T-helper 17 cell (primary cell): ENCODE measurements at places on chromosomes 12 and 14. TPM values are rescaled to one million over a fixed set of nuclear protein-coding genes. Genes with fewer than 3 reads are reported as not detected.

- H3K4me3 ChIP-seq: no peak overlapping the region
- no peaks in the 10 kb centered on the region for H3K4me1 ChIP-seq
- DNase-seq: no peak
- H3K36me3 ChIP-seq: no peaks in the 10 kb centered on the region
- H3K27ac ChIP-seq: no peak overlapping the region
- no peaks in the 10 kb centered on the region for H3K27me3 ChIP-seq
Measured at GRCh38 chr12:27618836-27619235, 77.4 kb upstream of the REP15 start.

DNA sequence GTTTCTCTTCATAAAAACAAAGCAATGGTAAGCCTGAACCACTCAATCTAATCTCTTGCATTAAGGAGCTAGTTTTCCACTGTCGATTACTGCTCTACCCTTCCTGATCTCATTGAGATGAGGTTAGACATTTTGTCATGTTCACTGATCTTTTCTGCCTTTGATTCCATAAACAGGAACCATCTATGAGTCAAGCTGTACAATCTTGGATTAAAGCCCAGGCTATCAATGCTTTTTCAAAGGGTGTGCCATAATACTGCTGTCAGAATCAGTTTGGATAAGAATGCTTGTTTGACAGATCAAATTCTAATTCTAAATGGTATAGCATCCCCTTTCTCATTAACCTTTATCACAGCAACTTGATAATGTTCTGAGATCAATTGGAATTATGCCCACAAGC lies 16.1 kb downstream of the GRIP1 start:
- no peak for DNase-seq
- no peaks in the 10 kb centered on the region for H3K36me3 ChIP-seq
- peaks cover 24% of the 10 kb centered on the region for H3K27me3 ChIP-seq
- H3K4me1 ChIP-seq: no peaks in the 10 kb centered on the region
- H3K27ac ChIP-seq: no peak overlapping the region
- H3K4me3 ChIP-seq: no peak overlapping the region

- no peaks in the 10 kb centered on the region for H3K4me1 ChIP-seq
- H3K36me3 ChIP-seq: no peaks in the 10 kb centered on the region
- H3K27me3 ChIP-seq: no peaks in the 10 kb centered on the region
- no peak overlapping the region for H3K4me3 ChIP-seq
- no peak overlapping the region for H3K27ac ChIP-seq
- no peak for DNase-seq
Measured at GRCh38 chr14:62667421-62667914, 377.8 kb downstream of the KCNH5 start.

DNA sequence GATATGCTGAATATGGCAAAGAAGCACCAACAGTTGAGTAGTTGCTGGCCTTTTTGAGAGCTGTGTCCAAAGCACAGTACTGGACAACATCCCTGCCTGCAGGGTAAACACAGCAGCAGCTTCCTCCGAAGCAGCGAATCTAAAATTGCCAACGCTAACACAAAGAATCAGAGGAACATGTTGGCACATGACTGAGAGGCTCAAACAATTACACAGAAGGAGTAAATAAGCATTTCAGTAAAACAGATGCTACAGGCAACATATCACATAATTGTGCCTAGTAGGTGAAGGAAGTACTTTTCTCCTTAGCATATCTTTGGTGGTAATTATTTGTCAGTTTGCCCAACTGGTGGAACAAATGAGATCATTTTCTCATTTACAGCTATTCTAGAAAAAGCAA lies 52.1 kb downstream of the KICS2 start:
- H3K4me1 ChIP-seq: peaks cover 3% of the 10 kb centered on the region
- H3K27ac ChIP-seq: no peak overlapping the region
- no peak overlapping the region for H3K4me3 ChIP-seq
- no peaks in the 10 kb centered on the region for H3K27me3 ChIP-seq

- H3K4me3 ChIP-seq: no peak overlapping the region
- peaks cover 4% of the 10 kb centered on the region for H3K4me1 ChIP-seq
- H3K27ac ChIP-seq: no peak overlapping the region
- no peaks in the 10 kb centered on the region for H3K36me3 ChIP-seq
Measured at GRCh38 chr12:124037331-124037730, 64.3 kb downstream of the ZNF664 start.

DNA sequence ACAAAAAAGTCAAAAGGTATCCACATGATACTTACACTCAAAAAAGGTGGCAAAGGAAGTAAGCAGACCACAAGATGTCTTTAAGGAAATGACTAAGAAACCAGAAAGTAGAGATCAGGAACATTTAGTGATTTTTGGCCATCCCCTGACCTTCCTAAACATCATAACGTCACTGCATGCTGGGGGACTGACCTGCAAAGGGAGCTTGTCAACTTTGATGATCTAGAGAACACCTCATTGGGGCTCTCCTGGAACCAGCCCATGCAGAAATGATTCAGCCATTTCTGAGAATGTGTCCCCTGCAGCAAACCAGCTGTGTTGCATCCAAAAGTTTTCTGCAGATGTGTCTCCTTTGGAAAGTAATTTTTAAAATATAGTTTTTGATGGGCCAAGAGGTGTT lies 152.2 kb upstream of the RASSF8 start:
- no peak for DNase-seq
- H3K27me3 ChIP-seq: no peaks in the 10 kb centered on the region
- H3K27ac ChIP-seq: no peak overlapping the region

GRCh38 chr12:132494294-132495164 lies 4.6 kb downstream of the FBRSL1 start:
- no peaks in the 10 kb centered on the region for H3K36me3 ChIP-seq
- peak overlapping the region; percentile 29 for H3K27ac ChIP-seq
- H3K4me3 ChIP-seq: peak overlapping the region; percentile 64
- H3K4me1 ChIP-seq: peaks cover 45% of the 10 kb centered on the region
- no peak for DNase-seq
- no peaks in the 10 kb centered on the region for H3K27me3 ChIP-seq

- H3K27me3 ChIP-seq: peaks cover 26% of the 10 kb centered on the region
- H3K4me3 ChIP-seq: peak overlapping the region; percentile 72
- peaks cover 2% of the 10 kb centered on the region for H3K36me3 ChIP-seq
- H3K4me1 ChIP-seq: peaks cover 5% of the 10 kb centered on the region
Measured at GRCh38 chr12:63821781-63822251, 22.7 kb upstream of the SRGAP1 start.

DNA sequence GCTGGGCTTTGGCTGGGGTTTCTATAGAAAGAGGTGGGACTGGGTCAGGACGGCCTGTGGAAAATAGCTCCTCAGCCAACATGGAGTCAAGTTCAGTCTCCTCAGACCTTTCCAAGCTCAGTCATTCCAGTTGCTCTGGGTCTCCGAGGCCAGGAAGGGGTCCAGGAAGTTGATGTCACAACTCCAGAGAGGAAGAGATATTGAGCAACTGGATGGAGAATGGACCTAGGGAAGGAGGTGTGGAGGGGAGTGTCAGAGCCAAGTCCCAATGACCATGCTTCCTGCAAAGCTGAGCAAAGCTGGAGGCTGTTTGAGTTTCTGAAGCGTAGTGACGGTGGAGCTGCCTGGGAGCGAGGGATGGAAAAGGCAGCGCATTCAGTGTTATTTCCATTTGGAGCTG lies 86.1 kb downstream of the SLC24A4 start:
- H3K27me3 ChIP-seq: peaks cover 30% of the 10 kb centered on the region
- peaks cover 9% of the 10 kb centered on the region for H3K36me3 ChIP-seq
- H3K4me1 ChIP-seq: no peaks in the 10 kb centered on the region
- H3K27ac ChIP-seq: no peak overlapping the region
- no peak for DNase-seq

GRCh38 chr12:49874142-49874897 lies 29.4 kb downstream of the FAIM2 start:
- DNase-seq: no peak
- H3K27me3 ChIP-seq: no peaks in the 10 kb centered on the region
- no peaks in the 10 kb centered on the region for H3K36me3 ChIP-seq

Gene DPY19L2
- not detected for total RNA-seq

DNA sequence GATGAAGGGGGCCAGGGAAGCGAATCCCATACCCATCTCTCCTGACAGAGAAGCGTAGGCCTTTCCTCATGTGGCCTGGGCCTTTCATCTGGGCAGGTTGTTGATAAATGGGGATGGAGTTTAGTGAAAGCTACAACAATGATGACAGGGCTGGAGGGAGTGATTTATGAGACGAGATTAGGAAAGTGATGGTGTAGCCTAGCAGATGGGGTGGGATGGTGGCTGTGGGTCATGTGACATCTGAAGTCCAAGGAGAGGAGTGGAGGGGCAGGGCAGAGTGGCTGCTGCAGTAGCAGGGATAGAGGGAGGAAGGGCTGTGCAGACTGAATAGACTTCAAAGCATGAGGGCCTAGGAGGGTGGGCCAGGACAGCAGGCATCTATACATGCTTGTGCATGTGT lies 85.5 kb downstream of the ADCK1 start:
- no peaks in the 10 kb centered on the region for H3K27me3 ChIP-seq
- DNase-seq: no peak
- no peak overlapping the region for H3K4me3 ChIP-seq
- peaks cover 15% of the 10 kb centered on the region for H3K36me3 ChIP-seq

- H3K27ac ChIP-seq: peak overlapping the region; percentile 87
- no peak for DNase-seq
- no peak overlapping the region for H3K4me3 ChIP-seq
- H3K4me1 ChIP-seq: peaks cover 36% of the 10 kb centered on the region
- no peaks in the 10 kb centered on the region for H3K27me3 ChIP-seq
- H3K36me3 ChIP-seq: peaks cover 9% of the 10 kb centered on the region
Measured at GRCh38 chr12:124007826-124008570, 35.0 kb downstream of the ZNF664 start.

DNA sequence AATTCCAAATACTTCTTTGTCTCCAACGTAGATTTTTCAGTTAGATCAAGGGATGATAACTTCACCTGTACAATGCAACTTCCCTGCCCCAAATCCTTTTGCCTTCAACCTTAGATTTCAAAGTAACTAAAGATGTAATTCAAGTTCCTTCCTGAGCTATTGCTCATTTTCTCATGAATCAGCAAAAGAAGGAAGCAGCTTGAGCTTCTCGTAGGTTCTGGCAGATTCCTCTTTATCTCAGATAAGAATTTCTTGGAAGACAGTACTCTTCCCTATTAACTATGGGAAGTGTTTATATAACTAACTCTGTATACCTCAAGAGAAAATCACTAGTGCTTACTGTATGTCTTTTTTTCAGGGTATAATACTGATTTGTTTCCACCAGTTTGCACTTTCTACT lies 203.8 kb downstream of the RASSF9 start:
- H3K27ac ChIP-seq: no peak overlapping the region
- no peak overlapping the region for H3K4me3 ChIP-seq
- DNase-seq: no peak
- no peaks in the 10 kb centered on the region for H3K4me1 ChIP-seq

DNA sequence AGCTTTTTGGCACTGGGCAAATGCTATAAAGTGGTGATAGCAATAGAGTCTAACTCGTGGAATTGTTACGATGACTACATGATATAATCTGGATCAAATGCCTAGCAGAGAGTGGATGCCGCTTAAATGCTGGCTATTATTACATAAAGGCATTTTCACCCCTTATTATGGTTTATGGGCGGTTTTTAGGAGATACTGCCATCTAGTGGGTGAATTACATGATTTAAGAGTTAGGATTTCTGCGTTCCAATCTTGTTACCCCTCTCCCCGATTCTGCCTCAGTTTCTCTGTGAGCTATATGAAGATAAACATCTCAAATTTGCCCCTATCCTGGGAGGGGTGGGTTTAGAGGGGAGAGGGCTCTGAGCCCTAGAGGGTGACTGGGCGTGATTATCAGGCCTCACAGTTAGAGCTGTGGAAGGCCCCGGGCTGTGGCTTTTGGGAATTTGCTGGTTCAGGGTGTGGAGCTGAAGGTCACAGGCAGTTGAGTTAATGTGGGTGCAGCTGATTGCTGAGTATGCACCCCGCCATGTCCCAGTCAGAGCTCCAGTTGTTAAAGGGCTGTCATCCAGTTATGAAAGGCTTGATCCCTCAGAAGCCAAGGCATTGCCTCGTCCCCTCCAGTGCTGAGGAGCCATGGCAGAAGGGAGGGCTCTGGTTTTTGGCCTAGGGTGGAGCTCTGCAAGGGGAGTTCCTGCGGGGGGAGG lies 14.4 kb downstream of the CLSTN3 start:
- no peak overlapping the region for H3K27ac ChIP-seq
- H3K4me1 ChIP-seq: peaks cover 26% of the 10 kb centered on the region
- no peak for DNase-seq
- H3K4me3 ChIP-seq: no peak overlapping the region

Gene SAMD15
- total RNA-seq: 0.32 TPM

Gene KERA
- not detected for total RNA-seq

Gene CEP83
- 19.7 TPM for total RNA-seq

DNA sequence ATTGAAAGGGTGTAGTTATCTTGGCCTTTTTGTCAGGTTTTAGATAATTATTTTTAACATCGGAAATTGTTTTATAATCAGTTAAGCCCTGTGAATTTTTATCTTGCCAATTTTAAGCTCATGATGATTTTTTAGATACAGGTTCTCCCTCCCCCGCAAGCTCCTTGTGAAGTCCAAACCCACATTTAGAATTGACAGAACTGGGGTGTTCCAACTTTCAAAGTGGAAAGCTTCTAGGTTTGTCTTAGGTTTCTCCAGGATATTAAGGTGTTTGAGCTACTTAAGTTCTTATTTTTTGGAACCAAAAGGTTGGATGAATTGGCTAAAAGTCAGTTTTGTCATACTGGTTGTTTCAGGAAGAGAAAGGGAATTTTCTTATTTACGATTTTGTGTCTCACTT lies 49.1 kb downstream of the ATP2A2 start:
- H3K4me1 ChIP-seq: peaks cover 12% of the 10 kb centered on the region
- no peak overlapping the region for H3K4me3 ChIP-seq
- no peak overlapping the region for H3K27ac ChIP-seq
- no peak for DNase-seq
- no peaks in the 10 kb centered on the region for H3K27me3 ChIP-seq
- H3K36me3 ChIP-seq: peaks cover 13% of the 10 kb centered on the region

DNA sequence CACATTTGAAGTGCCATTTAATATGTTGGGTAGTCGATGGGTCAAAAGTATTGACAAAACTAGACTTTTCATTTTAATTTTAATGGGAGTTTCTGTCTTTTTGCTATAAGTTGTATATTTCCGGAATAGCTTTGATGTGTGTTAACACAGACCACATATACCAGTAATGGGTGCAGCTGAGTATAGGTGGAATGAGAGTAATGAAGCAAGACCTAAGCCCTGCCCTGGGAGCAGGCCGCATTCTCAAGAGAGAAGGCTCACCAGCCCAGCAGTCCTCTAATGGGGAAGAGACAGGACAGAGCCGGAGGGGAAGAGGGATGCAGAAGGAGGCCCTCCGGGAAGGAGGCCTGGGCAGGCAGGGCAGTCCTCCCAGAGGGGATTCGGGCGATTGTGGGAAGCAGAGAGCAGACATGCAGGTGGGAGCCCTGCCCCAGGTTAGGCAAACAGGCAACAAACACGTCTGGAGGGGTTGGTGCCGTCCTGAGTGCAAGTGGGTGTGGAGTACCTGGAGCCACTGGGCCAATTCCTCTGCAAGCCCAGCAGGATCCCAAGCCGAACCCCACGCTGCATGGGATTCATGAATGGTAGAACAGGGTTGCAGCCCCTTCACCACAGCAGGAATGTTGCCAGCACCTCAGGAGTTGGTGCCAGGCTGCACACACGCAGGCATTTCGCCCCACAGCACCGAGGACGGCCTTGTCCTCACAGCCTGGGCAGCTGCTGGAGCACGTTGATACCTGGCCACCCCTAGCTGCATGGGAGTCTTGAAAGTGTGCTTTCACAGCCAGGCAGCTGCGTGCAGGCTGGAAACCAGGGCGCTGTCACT lies 7.8 kb downstream of the CKB start:
- H3K4me3 ChIP-seq: no peak overlapping the region
- no peaks in the 10 kb centered on the region for H3K27me3 ChIP-seq
- peaks cover 14% of the 10 kb centered on the region for H3K4me1 ChIP-seq
- no peak overlapping the region for H3K27ac ChIP-seq

Gene DPPA3
- total RNA-seq: not detected
